ENCODE measurements at places on chromosomes 2 and 18. TPM values are rescaled to one million over a fixed set of nuclear protein-coding genes. Genes with fewer than 3 reads are reported as not detected.

Gene REG3G
- not detected for total RNA-seq

Gene FAM228B
- total RNA-seq = 11.0 TPM

Gene AP1S3
- 21.4 TPM for total RNA-seq

GRCh38 chr2:196949116-196949515 lies 22.6 kb upstream of the PGAP1 start:
- no peak for DNase-seq

Gene FZD7
- total RNA-seq = 14.5 TPM

Gene CTNNA2
- total RNA-seq = 2.3 TPM

GRCh38 chr2:97662386-97662894 lies 1.4 kb downstream of the ACTR1B start:
- DNase-seq = no peak

GRCh38 chr2:43417300-43417699 lies 178.5 kb downstream of the THADA start:
- DNase-seq = no peak

- DNase-seq = no peak
These were observed 324.8 kb upstream of the CHAC2 start for GRCh38 chr2:53442783-53443182.

DNA sequence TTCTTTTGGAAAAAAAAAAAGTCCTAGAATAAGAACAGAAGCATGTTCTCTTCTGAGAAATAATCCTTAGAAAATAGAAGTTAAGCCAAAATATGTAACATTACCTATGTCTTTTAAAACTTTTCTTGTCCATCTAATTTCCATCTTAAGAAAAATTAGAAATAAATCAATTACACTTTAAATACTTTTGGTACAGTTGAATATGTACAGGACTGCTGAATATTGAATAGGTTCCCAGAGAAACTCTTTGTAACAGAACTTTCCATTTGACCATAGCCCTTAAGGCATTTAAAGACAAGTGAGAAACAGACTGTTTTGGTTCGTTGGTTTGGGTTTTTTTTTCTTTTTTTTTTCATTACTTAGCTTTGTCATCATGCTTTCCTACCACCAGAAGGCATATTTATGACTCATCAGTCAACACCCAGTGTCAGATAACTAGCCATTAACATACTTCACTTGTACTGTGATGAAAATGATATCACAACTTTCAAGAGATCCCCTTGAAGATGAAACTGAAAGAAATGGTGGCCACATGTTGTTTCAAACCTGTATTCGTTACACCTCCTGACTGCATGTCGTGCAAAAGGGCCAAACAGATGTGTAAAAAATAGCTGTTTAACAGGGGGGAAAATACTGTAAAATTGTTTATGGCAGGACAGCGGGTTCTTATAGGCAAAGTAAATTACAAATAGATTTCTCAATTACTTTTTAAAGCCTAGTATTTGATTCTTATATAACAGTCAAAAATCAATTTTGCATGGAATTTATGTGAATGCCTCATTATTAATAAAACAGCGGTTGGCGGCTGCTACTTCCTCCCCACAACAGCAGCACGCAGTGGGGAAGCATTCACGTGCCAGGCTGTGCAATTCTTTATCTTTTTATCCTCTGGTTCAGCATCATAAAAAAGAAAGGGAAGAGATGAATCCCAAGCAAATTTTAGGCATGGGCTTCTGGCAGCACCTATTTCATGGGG lies 280.7 kb upstream of the HNRNPA3 start:
- peak; percentile 62 for DNase-seq

Measured in kidney epithelial cell (primary cell).